ENCODE measurements at places on chromosomes 3 and 15.

DNA sequence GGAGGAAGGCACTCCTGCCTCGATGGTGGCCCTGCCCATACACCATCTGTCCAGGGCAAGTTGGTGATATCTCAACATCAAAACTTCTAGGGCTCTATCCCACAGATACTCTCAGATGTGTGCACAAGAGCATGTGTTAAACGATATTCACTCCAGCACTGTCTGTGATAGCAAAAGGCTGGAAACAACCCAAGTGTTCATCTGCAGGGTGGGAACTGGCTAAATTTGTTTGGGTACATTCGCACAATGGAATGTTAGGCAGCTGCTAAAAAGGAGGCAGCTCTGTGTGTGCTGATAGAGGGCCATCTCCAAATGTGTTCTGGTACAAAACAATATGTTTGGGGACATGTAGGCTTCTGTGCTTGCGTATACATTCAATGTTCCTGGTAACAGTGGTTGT is 19.8 kb downstream of the IGDCC4 start:
- DNase-seq: no peak

- DNase-seq: no peak
Observed at GRCh38 chr15:58839485-58839884, 68.4 kb downstream of the MINDY2 start.

DNA sequence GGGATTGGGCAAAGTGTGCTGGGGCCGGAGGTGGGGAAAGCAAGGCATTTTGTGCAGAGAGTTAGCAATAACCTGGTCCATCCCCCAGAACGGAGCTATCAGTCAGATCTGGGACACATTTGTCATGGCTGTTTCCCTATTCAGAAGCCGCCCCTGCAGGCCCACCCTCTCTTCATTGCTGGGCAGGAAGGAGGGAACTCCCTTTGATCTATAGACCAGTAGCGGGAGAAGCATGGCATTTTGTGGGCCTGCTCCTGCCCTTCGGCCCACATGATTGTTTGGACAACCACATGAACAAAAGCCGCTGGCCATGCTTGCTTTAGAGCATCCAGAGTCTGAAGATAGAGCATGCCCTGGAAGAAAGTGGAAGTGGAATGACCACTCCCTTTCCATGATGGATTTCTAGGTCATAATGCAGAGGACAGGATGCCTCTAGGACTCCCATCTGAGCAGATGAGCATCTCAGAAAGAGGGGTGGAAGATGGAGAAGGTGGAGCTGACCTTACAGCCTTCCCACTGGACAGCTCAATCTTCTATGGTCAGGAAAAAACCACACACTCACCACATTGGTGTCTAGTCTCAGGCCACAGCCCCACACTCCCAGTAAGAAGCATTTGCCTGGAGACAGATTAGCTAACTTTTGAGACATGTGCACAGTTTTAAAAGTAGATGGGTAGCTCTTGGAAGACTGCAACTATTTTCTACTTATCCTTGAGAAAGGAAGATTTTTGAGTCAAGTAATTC is 11.9 kb upstream of the LRTM1 start:
- no peak for DNase-seq

GRCh38 chr3:113005611-113006010 is 14.8 kb downstream of the GTPBP8 start:
- no peak for DNase-seq

- no peak for DNase-seq
Observed at GRCh38 chr15:32899126-32899596, 181.4 kb downstream of the GREM1 start.

DNA sequence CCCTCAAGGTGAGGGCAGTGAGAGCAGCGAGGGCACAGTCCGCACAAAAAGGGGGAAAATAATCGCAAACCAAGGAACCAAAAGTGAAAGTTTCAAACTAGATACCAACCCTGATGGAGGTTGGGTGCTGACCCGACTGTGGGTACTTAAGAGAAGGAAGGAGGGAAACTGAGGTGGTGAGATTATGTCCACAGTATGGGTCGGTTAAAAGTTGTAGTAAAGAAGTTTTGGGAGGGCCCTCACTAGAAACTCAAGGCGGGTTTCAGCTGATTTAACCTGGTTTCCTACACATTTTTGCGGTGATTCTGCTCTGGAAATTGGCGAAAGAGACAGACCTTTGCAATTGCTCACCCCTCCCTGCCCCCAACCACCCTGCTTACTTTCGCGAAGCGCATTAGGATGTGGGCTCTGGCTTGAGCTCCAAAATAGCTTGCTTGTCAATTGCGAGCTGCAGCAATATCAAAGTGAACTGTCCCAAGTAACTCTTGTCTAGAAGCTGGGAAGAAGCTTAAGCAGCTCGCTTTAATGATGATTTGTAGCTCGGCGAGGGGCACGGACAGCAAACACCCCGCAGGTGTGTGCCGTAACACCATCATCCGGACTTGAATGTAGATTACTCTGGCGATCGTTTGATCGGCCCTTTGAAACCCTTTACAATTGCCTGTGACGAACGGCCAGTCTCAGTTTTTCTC is 15.8 kb downstream of the SOX2 start:
- DNase-seq: no peak

GRCh38 chr3:154040283-154040682 is 80.9 kb upstream of the ARHGEF26 start:
- DNase-seq: no peak

GRCh38 chr3:25870452-25870851 is 80.6 kb downstream of the OXSM start:
- no peak for DNase-seq

DNA sequence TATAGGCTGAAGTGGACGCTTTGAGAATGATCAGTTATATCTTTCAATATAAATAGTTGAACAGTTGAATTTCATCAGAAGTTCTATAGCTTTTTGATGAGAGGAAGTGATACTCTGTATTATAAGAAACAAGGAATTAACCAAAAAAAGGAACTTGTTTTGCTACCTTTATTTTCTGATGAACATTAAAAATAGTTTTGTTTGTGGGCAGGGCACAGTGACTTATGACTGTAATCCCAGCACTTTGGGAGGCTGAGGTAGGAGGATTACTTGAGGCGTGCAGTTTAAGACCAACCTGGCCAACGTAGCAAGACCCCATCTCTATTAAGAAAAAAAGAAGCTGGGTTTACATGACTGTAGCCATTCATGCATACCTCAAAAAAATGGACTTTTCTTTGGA is 16.7 kb downstream of the BLOC1S6 start:
- DNase-seq: no peak

GRCh38 chr3:185537369-185537970 is 14.9 kb downstream of the LIPH start:
- no peak for DNase-seq

- no peak for DNase-seq
Observed at GRCh38 chr15:101059381-101060341, 140.5 kb downstream of the LRRK1 start.

DNA sequence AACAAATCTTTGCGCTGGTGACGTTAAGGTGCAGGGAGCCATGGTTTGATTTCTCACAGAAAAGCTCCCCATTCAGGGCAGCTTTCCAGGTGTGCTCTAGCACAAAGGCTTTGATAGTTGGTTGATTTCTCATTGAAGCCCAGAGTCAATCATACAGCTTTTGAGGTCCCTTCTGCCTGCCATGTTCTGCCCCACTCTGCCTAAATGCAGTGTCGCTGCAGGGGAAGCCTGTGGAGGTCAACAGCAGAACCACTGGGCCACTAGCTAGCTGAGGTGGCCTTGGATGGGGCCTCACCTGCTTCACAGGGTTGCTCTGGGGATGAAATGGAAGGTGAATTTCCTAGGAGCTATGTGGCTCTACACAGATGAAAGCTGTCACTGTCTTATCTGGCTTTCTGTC is 278.3 kb downstream of the TLE3 start:
- no peak for DNase-seq

DNA sequence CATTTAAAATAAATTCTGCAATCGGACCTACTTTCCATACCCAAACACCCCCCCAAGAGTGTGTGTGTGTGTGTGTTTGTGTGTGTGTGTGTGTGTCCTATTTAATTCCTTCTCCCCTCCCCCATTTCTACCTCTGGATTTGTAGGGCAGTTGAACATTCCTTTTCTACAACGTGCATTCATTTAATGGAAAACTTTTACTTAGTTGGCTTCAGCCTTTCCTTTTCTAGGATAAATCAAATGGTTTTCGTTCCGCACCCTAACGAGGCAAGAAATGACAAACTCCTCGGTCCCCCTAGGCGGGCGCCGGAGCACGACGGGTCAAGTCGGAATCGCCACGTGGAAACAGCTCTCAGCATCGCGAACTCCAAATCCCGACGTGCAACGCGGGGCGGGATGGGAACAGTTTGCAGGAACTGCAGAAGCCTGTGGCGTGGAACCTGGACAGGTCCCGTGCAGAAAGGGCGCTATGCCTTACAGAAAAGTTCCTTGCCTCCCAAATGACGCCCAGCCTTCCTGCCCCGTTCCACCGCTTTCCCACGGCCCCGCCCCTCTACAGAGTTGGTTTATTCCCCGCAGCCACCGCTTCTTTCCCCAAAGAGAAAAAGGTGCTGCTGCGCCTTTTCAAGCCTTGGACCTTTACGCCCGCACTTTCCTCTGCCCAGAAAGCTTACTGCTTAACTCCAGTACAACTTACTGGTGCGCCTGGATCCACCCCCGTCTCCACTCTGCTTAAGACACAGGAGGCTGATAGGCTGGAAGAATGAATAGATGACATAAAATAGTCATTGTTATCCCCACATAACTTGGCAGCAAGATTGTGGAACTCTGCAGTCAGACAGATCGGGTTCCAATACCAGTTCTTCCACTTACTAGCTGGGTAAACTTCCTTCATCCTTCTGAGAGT is 1.1 kb upstream of the EIF2B5 start:
- DNase-seq: no peak

- DNase-seq: no peak
Observed at GRCh38 chr3:67447393-67447792, 207.0 kb downstream of the SUCLG2 start.

GRCh38 chr3:27509376-27509775 is 25.2 kb upstream of the SLC4A7 start:
- DNase-seq: no peak

DNA sequence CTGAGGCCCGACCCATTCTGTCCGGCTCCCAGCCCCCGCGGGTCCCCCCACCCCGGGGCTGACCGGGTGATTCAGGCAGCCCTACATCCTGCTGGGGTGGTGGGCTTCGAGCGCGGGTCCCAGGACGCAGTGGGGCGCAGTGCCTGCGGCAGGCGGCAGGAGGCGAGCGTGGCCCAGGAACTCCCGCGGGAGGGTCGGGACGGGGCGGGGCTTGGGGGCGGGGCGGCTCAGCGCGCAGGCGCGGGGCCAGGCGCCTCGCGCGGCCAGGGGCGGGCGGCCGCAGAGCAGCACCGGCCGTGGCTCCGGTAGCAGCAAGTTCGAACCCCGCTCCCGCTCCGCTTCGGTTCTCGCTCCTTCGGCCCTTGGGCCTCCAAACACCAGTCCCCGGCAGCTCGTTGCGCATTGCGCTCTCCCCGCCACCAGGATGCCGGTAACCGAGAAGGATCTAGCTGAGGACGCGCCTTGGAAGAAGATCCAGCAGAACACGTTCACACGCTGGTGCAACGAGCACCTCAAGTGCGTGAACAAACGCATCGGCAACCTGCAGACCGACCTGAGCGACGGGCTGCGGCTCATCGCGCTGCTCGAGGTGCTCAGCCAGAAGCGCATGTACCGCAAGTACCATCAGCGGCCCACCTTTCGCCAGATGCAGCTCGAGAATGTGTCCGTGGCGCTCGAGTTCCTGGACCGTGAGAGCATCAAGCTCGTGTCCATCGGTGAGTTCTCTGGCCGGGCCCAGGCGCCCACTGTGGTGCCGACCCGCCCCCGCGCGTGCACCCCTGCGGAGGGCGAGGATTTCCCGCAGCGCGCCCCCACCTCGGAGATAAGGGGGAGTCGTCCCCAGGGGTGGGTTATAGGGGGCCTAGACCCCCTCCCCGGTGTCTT is at the start of gene FLNB:
Gene FLNB, plus strand, starts transcription at position 282 of the 885 bp plus-strand sequence. Its CDS starts 143 bp downstream, at position 425.
- peak; percentile 72 for DNase-seq

DNA sequence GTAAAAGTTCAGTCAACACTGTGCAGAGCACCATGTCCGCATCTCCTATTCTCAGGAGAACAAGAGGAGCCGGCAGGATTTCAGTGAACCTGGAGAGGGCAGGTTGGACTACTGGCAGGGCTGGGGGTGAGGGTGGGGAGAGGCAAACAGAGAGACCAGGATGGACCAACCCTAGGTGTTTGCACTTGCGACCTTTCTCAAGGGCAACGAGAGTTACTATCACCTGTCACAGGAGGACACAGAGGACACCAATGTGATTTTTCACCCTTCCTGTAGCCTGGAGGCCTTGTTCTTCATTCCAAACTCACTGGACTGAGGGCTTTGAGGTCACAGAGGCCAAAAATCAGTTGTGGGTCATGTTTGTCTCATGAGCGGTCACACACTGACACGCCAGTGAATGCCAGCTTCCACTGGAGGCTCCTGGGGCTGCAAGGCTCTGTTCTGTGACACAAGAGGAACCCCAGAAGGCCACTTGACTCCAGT is 89.5 kb downstream of the CPN2 start:
- DNase-seq: no peak

DNA sequence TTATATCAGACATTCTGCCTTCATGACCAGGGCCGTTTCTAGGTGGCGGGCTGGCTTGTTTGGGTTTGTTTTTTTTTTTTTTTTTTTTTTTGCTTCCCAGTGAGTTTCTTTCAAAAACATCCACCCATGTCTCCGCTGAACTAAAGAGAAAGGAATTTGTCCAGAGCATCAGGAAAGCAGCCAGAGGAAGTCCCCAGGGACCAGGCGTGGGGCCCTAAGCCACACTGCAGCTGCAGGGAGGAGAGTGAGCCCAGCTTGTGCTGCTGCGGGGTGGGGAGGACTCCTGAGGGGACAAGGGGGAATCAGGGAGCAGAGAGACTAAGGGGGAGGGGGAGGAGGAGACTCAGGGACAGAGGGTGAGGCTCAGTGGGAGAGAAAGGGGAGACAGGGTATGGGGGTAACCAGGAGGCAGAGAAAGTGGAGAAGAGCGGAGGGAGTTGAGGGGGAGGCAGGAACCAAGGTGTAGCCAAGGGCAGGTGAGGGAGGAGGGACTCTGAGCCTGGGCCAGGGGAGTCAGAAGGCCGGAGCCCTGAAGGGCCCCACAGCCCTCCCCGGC is 49.5 kb downstream of the CYP11A1 start:
- DNase-seq: no peak

GRCh38 chr15:72859017-72859756 is 75.6 kb upstream of the ADPGK start:
- no peak for DNase-seq

- peak; percentile 51 for DNase-seq
Observed at GRCh38 chr3:194328053-194328657, 23.0 kb downstream of the CPN2 start.

DNA sequence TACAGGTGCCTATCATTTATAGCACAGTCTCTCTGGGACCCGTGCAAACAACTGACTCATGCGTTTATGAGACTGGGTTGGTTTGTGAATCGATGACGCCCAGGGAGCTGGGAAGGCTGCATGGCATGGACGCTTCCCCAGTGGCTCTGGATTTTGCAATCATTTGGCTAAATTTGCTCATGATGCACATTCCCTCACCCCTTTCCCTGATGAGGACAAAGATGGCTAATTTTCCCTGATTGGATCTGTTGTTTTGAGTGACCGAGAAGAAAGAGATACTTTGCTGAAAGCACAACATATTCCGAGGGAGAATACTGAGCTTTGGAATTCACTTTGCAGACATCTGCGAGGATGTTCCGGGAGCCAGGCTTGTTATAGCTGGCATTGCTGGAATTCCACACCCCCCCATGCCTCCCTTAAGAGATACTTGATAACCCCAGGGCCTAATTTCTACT is 51.1 kb downstream of the CGNL1 start:
- no peak for DNase-seq

Data from CD8-positive, alpha-beta memory T cell (primary cell).